Ureter (tissue), 1 donor: ENCODE measurements at places on chromosomes 5 and 9. TPM values are rescaled to one million over a fixed set of nuclear protein-coding genes. Genes with fewer than 3 reads are reported as not detected.

- DNase-seq: no peak
These were observed 3.2 kb upstream of the MAP3K1 start for GRCh38 chr5:56812110-56812509.

GRCh38 chr5:136418301-136418700 lies 53.0 kb upstream of the TRPC7 start:
- DNase-seq: no peak

DNA sequence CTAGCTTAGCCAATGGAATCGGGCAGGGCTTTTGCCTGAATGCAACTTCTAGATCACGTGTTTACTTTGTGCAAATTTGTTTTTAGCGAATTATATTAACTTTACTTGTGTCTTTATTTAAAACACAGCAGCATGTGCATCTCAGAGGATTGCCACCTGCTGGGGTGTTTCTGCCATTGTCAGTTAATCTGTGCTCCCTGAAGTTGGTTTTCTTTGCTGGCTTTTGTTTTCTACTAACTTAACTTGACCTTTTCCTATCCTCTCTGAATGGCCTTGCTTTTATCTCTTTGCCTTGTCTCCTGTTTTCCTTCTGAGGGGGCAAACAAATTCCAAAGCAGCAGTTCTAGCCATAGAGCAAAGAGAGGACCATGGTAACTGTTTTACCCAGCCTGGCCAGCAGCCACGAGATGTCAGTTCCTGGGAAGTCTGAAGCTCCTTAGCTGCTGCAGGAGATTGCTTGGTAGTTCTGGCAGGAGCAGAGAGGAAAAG lies 67.6 kb downstream of the ARHGEF28 start:
- DNase-seq: no peak

DNA sequence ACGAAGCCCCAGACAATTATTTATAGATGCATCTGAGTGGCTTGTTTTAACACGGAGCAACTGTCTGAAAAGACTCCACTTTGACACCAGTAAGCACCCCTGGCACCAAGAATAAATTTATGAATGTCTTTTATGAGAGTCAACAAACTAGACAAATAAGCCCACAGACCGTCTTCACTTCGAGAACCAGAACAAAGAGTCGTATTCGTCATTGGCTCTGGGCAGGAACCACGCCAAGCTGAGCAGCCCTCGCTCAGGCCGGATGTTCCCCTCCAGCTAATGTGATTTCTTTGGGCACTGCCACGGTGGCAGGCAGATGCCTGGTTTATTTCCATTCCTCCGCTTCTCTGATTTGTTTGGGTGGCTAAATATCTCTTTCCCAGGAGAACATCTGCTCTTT lies 91.9 kb upstream of the STC2 start:
- no peak for DNase-seq

GRCh38 chr9:125202846-125203618 lies 2.7 kb downstream of the RABEPK start:
- DNase-seq: no peak

- DNase-seq: peak; percentile 62
These were observed 589 bp downstream of the RIC1 start for GRCh38 chr9:5629312-5630080.

GRCh38 chr5:157859227-157859575 lies 256 bp upstream of the CLINT1 start:
- DNase-seq: no peak

DNA sequence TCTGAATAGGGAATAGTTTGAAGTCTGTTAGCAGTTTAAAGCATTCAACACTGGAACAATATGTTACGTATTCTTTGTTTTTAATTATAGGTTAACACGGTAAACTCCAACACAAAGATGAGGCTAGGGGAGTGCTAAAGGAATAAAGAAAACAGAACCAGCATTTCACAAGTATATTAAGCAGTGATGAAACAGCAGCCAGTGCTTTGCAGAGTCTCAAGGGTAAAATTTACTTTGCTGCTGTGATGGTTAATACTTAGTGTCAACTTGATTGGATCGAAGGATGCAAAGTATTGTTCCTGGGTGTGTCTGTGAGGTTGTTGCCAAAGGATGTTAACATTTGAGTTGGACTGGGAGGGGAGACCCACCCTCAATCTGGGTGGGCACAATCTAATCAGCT lies 30.0 kb upstream of the GSN start:
- no peak for DNase-seq

DNA sequence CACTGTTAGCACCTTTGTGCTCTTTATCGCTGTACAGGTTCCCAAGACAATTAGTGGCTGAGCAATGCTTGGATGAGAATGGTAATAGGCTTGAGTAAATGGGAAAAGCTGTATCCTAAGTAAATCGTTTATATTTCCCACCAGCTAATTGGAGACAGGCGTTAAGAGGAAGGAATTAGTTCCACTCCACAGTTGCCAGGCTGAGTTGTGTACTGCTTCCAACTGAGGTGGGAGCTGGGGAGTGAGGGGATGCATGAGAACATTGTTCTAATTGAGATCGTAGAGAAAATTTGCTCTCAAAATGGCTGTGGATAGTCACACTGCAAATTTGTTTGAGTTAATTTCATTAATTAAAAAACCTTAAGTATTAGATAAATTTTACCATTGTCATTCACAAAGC lies 285.0 kb upstream of the ADAMTSL1 start:
- DNase-seq: no peak

GRCh38 chr5:181127907-181128626 lies 2.9 kb downstream of the OR2V1 start:
- DNase-seq: no peak

GRCh38 chr5:52867809-52868208 lies 80.1 kb downstream of the ITGA1 start:
- DNase-seq: no peak

- DNase-seq: no peak
These were observed 384.6 kb upstream of the CD180 start for GRCh38 chr5:67581203-67581602.

DNA sequence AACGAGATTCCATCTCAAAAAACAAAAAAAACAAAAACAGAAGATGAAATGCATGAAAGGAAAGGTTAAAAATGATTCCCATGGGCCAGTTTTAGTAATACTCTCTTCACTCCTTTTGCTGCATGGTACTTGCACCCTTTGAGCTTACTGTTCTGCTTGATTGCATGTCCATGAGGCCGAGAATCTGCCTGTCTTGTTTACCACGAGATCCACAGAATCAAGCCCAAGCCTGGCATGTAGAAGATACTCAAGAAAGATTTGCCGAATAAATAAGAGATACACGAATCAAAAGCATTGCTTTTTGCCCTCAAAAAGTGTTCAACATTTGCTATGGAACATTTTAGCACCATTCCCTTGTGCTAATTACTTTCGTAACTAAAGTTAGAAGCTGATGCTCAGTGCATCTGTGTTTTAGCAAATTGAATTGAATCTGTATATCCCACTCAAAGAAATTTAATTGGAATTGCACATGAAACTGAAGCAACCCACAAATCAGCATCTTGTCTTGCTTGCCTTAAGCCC lies 1.1 kb downstream of the FAXDC2 start:
- no peak for DNase-seq

DNA sequence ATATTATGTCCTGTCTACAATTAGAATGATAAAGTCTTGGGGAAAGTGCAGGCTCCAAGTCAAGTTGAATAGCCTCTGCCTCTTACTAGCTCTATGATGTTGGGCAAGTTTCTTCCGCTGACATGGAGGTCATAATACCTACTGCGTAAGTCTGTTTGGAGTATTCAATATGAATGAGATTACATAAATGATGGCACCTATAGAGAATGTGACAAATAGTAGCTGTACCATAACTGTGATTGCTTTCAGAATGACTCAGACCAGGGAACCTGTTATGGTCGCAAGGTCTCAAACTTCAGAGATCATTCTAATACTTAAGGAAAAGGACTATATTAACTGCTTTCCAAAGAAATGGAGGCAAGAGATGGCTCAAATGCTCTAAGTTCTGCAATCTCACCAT lies 94.0 kb upstream of the ABCA1 start:
- DNase-seq: no peak

- DNase-seq: no peak
These were observed 88.6 kb downstream of the ANKRD31 start for GRCh38 chr5:75148051-75148450.

The SPATA6L gene
- 23.1 TPM for total RNA-seq

The GEMIN5 gene
- total RNA-seq: 20.9 TPM

The RNF145 gene
- 96.1 TPM for total RNA-seq

The IL13 gene
- not detected for total RNA-seq

The CACNA1B gene
- 0.23 TPM for total RNA-seq

The TAF1L gene
- total RNA-seq: not detected

The POLK gene
- total RNA-seq: 52.3 TPM
